SK-N-MC (cell line): ENCODE measurements at places on chromosomes 11 and 22.

GRCh38 chr22:45742866-45743450, 71.3 kb downstream of the ATXN10 start:
- no peak for DNase-seq

- no peak for DNase-seq
Measured at GRCh38 chr11:121417055-121417551, 35.0 kb upstream of the SORL1 start.

DNA sequence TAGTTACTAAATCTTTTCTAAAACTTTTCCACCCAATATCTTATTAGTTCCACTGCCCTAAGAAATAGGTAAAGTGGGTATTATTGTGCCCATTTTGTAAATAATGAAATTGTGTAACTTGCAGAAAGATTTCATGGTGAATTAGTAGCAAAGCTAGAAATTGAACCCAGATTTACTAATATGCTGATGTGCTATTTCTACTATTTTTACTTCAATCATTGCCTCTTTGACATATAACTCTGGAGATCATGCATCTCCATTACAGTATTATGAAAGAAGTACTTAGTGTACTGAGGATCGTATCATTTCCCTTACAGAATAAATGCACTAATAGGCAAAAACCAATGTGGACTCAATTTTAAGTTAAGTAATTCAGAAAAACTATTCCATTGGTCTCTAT, 119.0 kb downstream of the CSTPP1 start:
- DNase-seq, result no peak

- DNase-seq, result peak; percentile 48
Measured at GRCh38 chr11:57800444-57801182, 39.0 kb downstream of the CTNND1 start.

DNA sequence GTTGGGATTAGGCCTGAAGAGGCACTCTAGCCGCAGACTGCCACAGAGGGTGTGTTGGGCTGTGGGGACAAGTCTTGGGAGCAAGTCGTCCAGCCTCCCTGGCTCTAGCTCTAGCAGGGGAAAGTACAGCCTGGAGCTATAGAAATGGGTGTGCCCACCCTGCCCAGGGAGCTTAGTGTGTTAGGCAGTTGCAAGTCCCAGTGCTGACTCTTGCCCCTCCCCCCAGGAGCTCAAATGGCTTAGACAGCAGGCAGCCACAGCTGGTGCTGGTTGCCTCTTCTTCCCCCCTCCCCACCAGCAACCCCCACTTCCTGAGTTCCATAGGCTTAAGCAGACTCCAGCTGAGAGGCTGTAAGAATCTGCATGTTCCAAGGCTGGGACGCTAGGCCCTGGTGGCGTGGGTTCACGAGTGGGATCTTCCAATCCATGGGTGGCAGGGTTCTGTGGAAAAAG, 61.2 kb downstream of the GUCY1A2 start:
- peak; percentile 28 for DNase-seq

DNA sequence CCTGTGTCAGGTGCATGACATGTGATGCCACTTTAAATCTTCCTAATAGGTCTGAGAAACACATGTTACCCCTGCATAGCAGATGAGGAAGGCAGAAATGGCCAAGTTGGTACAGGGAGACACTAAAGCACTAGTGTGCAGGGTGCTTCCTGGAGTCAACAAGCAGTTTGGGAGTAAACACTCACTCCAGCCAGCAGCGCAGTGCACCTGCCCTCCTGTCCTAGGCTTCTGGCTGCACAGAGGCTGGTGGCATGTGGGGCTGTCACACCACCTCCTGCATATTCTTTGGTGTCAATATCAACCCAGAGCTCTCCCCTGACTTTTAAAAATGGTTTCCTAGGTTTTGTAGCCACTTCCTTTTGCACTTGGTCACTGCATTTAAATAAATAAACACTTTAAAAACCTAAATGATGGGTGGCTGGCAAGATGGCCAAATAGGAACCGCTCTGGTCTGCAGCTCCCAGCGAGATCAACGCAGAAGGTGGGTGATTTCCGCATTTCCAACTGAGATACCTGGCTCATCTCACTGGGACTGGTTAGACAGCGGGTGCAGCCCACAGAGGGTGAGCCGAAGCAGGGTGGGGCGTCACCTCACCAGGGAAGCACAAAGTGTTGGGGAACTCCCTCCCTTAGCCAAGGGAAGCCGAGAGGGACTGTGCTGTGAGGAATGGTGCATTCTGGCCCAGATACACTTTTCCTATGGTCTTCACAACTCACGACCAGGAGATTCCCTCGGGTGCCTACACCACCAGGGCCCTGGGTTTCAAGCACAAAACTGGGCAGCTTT, 33.5 kb downstream of the GAB4 start:
- no peak for DNase-seq

GRCh38 chr11:134258577-134258976, 5.2 kb downstream of the ACAD8 start:
- no peak for DNase-seq

DNA sequence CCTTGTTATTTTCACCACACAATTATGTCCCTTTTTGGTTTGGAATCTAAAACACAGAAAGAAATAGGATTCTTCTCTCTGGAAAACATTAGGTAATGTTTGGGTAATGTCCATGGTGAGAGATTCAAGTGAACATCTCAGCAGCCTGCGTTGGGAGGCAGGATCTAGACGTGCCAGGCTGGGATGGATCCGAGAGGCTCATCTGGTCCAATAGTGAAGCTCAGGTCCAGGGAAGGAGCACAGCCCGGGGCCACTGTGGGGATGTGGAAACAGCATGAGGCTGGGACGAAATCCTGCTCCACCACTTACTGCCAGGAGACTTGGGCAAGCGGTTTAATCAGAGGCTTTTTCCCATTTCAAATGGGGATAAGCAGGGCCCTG, 109.9 kb downstream of the CSNK2A3 start:
- no peak for DNase-seq

DNA sequence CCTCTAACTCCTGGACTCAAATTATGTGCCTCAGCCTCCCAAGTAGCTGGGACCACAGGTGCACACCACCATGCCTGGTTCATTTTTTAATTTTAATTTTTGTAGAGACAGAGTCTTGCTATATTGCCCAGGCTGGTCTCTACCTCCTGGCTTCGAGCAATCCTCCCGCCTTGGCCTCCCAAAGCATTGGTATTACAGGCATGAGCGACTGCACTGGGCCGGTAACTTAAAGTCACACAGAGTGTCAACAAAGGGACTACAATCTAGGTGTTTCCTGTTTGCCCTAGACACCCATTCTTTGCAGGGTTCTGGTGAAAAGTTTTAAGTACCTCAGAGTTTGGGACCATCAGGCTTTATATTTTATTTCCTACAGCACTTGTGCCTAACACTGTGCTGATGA, 8.4 kb downstream of the UVRAG start:
- DNase-seq, result no peak

DNA sequence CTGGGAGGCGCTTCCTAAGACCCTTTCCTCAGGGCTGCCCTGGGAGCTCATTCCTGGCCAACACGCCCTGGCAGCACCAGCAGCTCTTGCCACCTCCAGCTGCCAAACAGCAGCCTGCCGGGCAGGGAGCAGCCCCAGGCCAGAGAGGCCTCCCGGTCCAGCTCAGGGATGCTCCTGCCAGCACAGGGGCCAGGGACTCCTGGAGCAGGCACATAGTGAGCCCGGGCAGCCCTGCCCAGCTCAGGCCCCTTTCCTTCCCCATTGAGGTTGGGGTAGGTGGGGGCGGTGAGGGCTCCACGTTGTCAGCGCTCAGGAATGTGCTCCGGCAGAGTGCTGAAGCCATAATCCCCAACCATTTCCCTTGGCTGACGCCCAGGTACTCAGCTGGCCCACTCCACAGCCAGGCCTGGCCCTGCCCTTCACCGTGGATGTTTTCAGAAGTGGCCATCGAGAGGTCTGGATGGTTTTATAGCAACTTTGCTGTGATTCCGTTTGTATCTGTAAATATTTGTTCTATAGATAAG, 7.6 kb downstream of the SLC39A13 start:
- DNase-seq, result no peak

DNA sequence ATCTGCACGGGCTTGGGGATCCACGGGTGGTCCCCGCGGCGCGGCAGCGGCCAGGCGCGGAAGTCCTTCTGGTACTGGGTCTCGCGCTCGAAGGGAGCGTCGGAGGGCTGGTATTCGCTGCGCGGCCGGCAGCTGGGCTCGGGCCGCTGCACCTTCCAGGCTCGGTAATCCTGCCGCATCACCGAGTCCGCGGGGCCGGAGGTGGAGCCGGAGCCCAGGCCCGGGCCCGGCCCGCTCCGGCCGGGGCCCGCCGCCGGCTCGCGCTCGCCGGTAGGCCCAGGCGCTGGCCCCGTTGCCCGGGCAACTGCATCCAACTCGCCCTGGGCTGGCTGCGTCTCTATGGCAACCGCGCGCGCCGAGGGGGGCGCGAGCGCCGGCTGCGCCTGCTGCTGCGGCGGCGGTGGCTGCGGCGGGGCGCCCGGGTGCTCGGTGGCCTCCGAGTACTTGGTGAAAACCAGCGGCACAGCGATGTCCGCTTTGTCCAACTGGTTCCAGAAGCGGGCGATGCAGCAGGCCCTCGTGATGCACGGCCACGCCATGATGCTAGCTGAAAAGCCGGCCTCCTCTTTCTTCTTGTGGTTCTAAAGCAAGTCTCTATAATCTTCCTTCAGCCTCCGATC, 897 bp downstream of the MAP6 start:
- DNase-seq, result no peak
